ENCODE measurements at places on chromosomes 7 and 10.

- DNase-seq = no peak
These were observed 125.4 kb downstream of the EVX1 start for GRCh38 chr7:27367933-27368549.

- DNase-seq = no peak
These were observed 380.1 kb downstream of the HPSE2 start for GRCh38 chr10:98855403-98856189.

GRCh38 chr7:8283968-8284367 is 22.0 kb upstream of the ICA1 start:
- DNase-seq = no peak

- no peak for DNase-seq
These were observed 44.6 kb upstream of the RSBN1L start for GRCh38 chr7:77651575-77652162.

DNA sequence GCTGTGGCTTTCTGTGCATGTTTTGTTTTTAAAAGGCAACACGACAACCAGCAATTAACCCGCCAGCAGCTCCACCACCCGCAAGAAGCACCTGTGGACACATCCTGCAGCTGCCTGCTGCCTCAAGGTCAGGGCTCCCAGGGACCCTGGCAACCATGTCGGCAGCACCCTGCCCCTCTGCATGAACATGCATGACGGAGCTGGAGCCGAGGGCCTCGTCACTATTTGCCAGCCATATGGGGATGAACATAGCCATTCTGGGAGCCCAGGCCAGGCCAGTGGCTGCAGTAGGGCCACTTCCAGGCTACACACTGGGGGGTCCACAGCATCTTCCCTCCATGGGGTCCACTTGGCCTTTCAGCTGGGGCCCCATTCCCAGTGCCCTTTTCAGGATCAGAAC is 52.9 kb downstream of the CAMK2B start:
- DNase-seq = no peak

DNA sequence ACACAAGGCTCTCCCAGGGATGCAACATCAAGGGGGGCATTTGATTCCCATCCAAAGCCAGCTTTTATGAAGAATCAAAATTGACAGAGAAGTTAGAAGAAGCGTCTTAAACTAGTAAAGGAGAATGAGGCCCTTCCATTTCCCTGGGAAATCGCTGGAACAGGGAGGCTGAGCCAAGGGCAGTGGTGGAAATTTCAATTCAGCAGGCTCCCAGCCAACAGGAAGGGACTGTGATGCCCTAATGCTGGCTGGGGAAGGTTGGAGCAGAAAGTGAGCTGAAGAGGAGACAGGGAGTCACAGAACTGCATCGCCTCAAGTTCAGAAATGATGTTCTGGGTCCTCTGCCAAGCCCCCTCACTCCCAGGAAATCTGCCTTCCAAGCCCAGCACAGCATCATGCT is 517.3 kb downstream of the GRID1 start:
- DNase-seq = peak; percentile 28

- no peak for DNase-seq
These were observed 332.5 kb downstream of the ZWINT start for GRCh38 chr10:56028298-56029132.

- DNase-seq = no peak
These were observed 170.5 kb downstream of the SEPTIN7 start for GRCh38 chr7:35971133-35971891.

- no peak for DNase-seq
These were observed 120.6 kb downstream of the GLCCI1 start for GRCh38 chr7:8089036-8089780.

DNA sequence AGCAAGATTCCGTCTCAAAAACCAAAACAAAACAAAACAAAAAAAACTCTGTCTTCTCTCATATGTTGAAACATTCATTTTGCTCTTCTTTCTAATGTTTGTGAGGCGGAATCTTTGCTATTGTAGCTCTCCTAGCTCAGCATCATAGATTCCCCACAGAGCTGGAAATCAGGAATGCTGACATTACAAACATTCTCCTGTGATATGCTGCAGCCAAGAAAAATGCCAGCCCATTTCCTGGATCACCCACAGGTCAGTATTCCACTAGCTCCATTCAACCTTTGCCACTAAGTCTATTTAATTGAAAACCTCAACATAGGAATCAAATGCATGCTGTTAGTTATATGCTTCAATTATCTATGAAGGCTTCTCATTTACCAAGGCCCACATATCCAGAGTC is 186.3 kb downstream of the IPMK start:
- no peak for DNase-seq

DNA sequence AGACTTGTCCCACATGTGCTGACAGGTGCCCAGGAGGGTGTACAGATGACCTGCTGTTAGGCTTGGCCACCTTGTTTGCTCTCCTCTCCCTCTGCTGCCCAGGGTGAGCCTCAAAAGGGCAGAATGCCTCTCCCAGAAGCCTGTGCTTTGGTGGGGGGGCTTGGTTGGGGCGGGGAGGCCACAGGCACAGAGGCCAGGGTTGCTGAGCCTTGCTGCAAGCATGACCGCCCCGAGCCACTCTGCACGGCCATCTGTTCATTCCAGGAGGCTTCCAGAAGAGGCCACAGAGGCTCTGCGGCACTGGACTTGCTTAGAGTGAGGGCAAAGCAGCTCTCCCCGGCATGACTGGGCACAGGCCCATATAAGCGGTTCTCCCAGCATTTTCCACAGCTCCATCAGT is 190.8 kb downstream of the GLRX3 start:
- no peak for DNase-seq

GRCh38 chr10:121570315-121570714 is 27.9 kb downstream of the FGFR2 start:
- no peak for DNase-seq

DNA sequence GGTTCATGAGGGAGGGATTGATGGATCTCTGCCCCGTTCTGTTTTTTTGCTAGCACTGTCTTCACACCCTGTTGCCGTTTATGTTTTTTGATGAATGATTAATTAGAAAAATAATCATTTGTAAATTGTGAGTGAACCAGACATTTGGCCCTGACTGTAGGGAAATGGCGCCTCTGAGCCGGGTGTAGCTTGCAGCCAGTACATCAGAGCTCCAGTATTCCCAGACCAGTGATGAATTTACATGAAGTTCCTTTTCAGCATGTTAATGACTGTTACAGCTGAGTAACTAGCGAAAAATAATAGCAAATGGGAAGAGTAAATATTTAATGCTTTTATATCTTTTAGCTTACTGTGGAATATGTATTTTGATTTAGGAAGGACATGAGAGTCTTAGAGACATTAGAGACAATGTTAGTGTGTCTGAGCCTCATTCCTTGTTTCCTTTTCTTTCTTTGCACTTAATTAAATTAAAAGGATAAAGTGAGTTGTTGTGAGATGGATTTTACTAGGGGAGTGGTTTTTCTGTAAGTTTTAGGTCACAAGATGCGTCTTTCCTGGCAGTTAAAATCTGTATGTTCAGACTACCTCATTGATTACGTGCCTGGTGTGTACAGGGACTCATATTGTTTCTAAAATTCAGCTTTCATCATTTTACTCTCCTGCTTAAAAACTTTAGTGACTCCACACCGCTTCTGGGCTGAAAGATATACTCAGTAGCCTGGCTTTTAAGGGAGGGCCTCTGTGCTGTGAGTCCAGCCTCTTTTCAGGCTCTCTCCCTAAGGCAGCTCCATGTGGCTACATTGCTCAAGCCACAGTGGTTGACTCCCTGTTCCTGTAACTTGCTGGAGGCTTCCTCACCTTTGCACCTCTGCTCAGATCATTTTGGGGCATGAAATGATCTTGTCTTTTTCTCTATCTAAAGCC is 86.4 kb downstream of the AUTS2 start:
- no peak for DNase-seq

GRCh38 chr7:142301923-142302550 is 44.2 kb upstream of the PRSS58 start:
- no peak for DNase-seq

GRCh38 chr7:31720366-31720765 is 33.4 kb downstream of the PPP1R17 start:
- no peak for DNase-seq

DNA sequence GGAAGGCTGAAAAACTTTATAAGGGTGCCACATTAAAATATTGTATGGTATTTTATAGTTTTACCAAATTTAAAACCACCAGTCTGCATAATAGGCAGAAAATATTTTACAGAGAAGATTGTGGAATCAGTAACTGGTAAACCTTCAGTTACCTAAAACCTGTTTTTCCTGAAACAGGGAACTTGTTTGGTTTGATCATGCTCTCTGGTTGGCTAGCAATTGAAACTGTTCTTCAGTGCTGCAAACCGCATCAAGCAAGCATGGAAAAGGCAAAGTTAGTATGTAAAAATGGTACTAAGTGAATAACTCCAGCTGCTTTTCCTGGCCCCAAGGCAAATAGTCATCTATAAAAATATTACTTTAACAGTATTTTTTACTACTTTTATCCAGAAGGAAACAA is 316.9 kb upstream of the LRRN3 start:
- DNase-seq = no peak

DNA sequence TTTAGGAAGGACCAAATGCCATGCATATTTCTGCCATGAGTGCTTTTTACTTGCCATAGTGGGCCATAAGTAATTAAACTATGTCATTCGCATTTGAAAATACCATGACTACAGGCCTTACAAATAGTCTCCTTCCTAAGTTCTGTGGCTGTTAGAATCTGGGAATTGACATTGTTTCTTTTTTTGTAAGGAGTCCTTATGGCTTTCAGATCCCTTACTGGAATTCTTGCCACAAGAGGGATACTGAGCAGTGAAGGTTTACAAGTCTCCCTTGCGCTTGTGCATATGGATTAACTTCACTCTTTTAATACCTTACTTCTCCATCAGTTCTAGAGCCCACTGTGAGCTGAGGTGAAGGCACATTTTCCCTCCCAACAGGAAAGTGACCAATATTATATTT is 166.0 kb downstream of the NRG3 start:
- no peak for DNase-seq

- DNase-seq = no peak
These were observed 174.9 kb downstream of the CACNA2D1 start for GRCh38 chr7:82268632-82269031.

DNA sequence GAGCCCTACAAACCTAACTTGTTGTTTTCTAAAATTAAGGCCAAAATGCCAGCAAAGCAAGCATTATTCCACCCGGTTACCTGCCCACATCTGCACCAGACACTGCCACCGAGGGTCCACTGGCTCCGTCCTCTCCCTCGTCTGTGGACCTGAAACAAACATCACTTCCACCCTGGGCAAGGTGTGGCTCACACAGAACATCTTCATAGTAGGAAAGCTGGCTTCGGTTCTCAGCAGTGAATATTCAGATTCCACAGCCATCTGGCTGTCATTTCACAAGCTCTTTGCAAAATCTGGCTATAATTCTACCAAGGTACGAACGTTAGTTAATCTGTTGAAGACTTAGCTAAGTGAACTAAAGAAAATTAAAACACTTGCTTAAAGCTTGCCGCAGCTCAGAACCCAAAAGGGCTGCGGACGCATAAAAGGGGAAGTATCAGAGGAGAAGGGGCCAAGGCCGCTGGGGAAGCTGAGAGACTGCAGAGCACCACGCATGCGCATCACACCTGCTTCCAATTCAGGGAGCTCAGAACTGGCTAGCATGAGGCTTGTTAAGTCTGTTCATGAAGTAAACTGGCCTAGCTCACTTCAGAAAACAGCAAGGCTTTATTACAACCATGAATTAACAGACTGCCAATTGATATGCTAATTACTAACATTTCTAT is 46.1 kb downstream of the PTPRN2 start:
- no peak for DNase-seq

- DNase-seq = no peak
These were observed 36.2 kb downstream of the CHST3 start for GRCh38 chr10:72000073-72001032.

DNA sequence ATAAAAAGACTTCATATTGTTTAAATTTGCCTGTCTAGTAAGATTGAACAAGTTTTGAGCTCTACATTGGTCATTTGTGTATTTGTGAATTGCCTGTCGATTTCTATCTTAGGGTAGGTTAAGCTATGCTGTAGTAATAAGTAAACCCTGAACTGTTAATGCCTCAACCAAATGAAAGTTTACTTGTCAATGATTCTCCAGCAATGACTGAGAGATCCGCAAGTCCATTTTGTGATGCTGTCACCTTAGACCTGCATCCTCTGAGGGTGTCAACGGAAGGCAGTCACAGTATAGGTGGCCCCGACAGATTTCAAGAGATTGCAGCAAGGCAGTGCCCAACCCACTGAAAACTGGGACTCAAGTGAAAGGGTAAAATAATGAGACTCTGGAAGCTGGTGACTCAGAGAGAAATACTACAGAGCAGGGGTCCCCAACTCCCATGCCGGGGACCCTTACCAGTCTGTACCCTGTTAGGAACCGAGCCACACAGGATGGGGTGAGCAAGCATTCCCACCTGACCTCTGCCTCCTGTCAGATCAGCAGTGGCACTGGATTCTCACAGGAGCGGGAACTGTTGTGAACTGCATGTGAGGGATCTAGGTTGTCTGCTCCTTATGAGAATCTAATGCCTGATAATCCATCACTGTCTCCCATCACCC is 10.8 kb upstream of the PHYH start:
- no peak for DNase-seq

DNA sequence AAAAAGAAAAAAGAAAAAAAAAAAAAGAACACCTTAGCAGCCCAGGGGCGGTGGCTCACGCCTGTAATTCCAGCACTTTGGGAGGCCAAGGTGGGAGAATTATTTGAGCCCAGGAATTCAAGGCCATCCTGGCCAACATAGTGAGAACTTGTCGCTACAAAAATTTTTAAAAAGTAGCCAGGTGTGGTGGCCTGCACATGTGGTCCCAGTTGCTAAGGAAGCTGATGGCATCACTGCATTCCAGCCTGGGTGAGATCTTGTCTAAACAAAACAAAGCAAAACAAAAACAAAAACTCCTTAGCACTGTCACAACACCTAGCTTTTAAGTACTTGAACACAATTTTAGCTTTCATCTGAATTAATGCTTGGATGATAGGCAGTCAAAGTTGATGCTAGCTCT is 86.3 kb upstream of the MKLN1 start:
- no peak for DNase-seq

DNA sequence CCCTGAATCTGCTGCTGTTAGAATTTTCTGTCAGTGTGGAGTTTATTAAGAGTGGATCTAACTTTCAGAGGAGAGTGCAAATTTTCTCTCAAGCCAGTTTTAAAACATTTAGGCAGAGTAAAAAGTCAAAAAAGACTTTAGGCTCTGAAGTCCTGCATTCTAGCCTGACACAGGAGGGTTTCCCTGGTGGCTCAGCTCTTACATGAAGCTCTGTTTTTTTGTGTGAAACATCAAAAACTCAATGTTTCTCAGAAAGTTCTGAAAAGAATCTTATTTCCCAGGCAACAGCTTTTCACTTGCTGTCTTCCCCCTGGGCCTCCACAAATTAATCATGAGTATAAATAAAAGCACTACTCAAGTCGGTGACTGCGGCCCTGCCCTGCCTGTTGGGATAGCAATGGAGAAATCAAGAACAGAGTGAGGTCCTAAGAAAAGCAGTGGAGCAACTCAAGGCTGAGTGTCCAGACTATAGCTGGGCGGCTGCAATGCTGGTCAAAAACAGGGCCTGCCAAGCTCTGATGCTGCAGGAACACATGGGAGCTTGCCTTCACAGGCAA is 22.3 kb upstream of the WDR11 start:
- DNase-seq = peak; percentile 15

All from hypothalamus (tissue), 51 donors.